ENCODE measurements at places on chromosomes 12 and 14.
A peak's percentile ranks its signal among the peaks of the same experiment; 100 is the strongest.

DNA sequence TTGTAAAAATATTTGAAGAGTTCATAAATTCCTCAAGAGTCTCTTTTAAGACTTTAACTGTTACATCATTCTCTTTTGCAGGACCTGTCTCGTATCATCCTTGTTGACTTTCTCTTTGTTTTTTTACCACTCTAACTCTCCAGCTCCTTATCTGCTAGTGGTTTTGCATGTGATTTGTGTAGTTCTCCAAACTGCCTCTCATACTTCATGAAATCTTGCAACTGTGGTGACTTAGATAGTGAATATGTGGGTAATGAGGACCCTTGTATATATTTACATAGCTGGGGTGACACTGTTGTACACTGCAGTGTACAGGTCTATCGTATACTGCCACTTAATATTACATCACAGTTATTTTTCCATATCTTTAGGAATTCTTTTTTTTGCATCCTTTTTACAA is 40.2 kb upstream of the EMP1 start:
- DNase-seq: no peak

DNA sequence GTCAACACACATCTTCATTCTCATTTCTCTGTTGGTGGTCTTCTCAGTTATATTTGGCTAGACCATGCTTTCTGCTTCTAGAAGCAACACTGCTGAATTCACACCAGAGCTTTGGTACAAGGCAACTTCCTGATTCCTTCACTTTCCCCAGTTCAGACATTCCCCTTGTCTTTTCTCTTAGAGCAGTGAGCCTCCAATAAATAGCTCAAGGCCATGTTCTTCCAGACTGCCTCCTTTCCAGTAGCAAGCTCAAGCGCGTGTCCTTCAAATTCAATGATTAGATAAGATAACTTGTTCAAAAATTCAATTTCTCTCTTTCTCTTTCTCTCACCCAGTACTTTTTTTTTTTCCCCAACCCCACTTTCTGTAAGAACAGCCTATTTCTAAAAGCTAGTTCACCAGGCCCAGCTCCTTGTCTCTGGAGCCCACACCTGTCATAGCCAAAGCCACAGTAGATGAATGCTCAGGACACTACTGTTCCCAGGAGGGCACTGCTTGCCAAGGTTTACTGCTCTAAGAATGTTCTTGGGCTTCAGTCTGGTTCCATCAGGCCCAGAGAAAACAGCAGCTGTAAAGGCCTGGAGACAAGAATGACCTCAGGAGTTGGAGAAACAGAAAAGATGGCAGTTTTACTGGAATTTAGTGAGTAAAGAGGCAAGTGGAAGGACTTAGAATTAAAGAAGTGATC is 17.7 kb downstream of the TBK1 start:
- DNase-seq: no peak

DNA sequence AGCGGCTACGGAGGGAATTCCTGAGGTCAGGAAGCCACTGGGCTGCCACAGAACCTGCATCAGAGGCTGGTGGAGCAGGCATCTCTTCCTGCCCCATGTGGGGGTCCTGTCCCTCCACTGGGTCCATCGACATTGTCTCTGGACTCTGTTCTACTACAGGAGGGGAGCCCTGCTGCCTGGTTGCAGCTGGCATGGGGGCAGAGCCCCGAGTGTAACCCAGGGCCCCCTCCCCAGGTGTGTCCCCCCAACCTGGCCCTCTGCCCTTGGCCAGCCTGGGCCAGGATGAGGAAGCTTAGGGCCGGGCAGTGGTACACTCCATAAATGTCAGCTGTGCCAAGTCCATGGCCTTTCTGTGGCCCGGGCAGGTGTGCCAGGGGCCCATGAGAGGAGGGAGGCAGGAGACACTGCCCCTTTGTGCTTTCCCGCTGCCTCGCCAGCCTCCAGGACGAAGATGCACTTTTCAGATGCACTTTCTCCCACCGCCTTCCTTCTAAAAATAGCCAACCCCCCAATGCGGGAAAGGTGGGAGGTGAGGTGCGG is 4.0 kb upstream of the EXOC3L4 start:
- no peak for DNase-seq

- no peak for DNase-seq
These were observed 4.4 kb upstream of the OR6J1 start for GRCh38 chr14:22648506-22648905.

DNA sequence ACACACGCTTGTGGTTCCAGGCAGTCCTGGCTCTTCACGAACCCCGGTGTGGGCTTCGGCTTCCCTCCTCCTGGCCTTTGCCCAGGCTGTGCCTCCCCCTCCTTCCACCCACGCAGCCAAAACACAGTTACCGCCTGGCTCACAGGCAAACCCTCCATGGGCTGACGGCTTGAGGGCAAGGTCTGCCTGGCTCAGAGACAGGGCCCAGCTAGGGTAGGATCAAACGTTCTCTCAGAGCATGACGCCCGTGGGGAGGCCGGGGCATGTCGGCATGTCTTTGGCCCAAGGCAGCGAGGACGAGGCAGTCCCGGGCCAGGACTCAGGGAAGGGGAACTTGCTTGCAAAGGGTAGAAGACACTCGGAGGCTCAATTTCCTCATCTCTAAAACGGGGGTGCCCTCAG is 2.1 kb downstream of the SLC25A47 start:
- DNase-seq: no peak

- DNase-seq: no peak
These were observed 19.4 kb upstream of the ALDH2 start for GRCh38 chr12:111747333-111747732.

DNA sequence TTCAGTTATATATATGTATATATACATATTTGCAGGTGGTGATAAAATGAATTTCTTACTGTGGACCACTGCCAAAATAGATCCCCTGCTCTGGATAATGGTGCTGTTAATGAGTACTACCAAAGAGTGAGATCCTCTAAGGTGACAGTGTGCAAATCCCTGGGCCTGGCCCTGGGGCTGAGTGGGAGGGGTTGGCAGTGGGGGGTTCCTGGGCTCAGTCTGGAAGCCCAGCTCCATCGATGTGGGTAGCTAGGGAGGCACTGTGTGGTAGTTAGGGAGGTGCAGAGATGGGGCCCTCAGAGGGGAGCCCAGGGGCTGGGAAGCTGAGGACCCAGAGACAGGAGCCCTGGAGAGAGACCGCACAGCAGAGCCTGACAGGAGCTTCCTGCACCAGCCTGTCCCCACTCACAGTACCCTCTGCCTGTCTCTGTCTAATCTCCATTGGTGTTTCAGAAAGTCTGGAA is 9.1 kb downstream of the KRT8 start:
- DNase-seq: no peak

DNA sequence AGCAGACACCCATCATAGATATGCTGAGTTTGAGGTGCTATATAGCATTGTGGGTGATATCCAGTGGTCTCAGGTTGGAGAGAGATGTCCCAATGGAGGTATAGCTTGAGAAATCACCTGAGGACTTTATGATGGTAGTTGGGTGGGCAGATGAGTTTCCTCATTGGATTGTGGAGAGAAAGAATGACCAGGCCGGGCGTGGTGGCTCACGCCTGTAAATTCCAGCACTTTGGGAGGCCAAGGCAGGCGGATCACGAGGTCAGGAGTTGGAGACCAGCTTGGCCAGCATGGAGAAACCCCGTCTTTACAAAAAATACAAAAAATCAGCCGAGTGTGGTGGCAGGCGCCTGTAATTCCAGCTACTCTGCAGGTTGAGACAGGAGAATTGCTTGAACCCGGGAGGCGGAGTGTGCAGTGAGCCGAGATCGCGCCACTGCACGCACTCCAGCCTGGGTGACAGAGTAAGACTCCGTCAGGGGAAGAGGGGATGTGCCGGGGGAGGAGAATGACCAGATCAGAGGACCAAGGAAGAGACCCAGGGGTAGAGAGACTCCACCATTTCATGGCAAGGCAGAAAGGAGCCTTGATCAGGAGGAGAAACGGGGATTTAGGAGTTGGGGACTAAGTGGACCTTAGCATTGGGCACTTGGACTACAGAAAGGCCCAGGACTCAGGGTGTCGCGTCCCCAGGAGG is 757 bp upstream of the PCK2 start:
- DNase-seq: no peak

- no peak for DNase-seq
These were observed 1.0 kb downstream of the SERPINA5 start for GRCh38 chr14:94582199-94582750.

GRCh38 chr12:65696227-65696626 is 128.1 kb upstream of the HMGA2 start:
- no peak for DNase-seq

- DNase-seq: no peak
These were observed 333.1 kb downstream of the FUT8 start for GRCh38 chr14:65745396-65746190.

DNA sequence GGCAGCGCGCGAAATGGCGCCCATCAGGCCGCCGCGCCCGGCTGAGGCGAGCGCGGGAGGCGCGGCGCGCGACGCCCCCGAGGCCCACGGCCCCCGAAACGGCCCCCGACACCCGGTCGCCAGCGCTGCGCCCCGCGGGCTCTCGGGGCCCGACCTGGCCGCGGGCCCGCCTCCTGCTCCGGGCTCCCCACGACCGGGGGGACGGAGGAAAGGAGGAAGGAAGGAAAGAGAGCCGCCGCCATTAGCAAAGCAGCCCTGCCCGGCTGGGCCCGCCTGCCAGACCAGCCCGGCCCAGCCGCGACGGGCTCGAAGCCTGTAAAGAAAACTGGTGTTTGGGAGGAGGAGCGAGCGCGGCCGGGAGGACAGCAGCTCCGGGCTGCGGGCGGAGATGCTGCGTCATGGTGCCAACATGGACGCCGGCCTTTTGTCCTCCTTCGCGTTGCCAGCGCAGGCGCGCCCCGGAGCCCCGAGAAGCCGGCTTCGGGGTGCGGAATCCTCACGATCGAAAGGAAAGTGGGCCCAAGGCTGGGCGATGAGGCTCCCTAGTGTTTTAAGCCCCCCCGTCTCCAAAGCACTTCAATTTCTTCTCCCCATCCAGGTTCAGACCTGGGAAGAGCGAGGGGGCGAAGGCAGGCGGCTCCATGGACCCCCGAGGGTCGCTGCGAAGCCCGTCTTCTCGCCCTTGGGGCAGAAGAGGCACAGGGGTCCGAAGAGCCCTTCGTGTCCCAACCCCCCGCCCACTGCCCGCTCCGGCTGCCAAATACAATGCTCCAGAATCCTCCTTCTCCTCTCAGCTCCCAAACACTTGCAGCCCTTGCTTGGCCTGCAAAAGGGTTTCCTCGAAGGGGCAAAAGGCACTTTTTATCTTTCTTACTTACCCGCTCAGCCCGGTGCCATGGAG is 2.9 kb upstream of the SETD1B start:
- peak; percentile 60 for DNase-seq

DNA sequence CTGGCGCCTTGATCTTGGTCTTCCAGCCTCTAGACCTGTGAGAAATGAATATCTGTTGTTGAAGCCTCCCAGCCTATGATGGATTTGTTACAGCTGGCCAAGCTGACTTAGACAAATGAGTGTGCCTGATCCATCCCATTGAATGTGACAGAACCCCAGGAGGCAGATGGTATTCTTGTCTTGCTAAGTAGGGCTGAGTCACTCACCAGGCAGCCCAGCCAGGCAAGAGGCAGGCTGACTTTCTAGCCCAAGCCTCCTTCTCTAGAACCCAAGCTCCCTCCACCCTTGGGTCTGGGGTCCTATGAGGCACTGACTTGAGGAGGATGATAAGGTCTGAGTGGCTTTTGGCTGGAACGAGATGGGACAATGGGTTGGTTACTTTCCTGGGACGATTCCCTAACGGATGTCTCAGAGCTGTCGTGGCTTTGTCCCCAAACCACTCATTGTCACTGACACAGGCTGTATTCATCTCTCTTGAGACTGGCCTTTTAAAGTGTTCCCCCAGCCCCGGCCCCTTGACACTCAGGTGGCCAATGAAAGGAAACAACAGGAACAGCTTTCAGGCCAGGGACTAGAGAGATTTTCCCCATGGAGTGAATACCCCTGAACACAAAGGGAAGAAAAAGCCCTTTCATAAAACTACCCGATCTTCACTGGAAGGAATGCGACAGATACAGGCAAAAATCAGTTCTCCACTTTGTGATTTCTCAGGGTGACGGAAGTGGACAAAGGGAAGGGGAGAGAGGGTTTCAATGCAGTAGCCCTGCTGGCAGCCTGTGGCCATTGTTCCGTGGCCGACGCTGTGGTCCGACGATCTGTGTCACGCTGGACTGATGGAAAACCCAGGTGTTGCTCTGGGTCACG is 264.2 kb downstream of the AACS start:
- DNase-seq: no peak

DNA sequence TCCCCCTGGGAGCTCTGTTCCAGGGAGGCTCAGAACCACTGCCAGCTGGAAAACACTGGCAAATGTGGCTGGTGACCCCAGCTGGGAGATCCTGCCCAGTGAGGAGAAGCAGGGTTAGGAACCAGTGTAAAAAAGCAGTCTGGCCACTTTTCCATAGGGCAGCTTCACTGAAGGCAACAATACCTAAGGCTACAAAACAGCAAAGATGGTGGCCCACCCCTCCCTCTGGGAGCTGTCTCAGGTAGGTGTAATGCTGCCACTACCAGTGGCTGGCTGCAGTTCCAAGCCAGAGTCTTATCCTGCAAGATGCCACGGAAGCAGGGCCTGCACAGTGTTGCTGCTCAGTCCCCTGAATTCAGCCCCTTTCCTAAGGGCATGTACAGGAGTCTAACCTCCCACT is 50.6 kb upstream of the ANO6 start:
- DNase-seq: no peak

DNA sequence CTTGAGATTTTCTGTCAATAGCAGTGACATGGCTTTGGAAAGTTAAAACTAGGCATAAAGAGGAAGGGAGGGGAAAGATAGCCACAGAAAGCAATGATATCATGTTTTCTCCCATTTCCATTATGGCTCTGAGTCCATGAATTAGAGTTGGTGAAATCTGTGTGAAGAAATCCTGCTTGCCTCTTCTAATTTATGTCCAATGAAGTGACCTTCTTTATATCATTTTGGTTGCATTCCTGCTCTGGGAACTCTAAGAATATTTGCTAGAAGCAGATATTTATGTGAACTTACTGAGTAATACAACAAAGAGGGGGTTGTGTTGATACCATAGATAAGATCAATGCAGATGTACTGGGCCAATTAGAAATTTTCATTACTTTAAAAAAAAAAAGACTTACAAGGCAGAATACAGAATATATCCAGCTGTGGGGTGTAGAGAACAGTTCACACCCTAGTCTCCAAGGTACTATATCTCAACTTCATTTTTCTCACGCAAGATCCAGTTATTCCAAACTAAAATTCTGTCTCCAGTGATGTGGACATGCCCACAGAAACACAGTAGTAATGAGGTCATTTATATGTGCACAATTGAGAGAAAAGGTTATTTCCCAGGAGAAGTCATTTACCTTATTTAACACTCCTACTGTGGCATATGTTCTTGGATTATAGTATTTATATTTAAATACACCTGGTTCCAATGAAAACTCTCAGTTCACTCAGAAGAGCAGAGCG is 51.5 kb upstream of the KCNJ8 start:
- no peak for DNase-seq

GRCh38 chr14:72926292-72927028 is at the start of gene DCAF4:
Gene DCAF4 (plus strand): TSS chr14:72926464. CDS start chr14:72937979, 11,515 bp downstream.
- peak; percentile 90 for DNase-seq

DNA sequence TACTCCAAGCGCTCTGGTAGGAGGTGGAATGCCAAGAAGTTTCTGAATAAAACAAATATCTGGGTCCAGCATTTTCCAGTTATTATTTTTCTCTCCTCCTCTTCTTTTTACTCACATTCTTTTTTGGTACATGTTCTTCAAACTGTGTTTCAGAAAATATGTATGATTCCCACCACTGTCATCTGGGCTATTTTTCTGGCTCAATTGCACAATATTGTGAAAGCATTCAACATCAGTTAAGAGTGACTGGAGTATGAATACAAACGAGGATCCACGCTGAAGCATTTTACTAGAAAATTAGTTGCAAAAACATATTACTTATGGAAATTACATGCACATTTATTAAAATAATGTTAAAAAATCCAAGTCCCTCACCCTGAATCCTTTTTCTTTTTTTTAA is 61.5 kb downstream of the KCNMB4 start:
- no peak for DNase-seq

GRCh38 chr12:12883369-12884001 is 7.9 kb upstream of the GPRC5A start:
- DNase-seq: no peak

Measured in effector CD4-positive, alpha-beta T cell (primary cell).